Naive thymus-derived CD8-positive, alpha-beta T cell (primary cell): ENCODE measurements at places on chromosomes 11 and 22. TPM values are rescaled to one million over a fixed set of nuclear protein-coding genes. Genes with fewer than 3 reads are reported as not detected.
A peak's percentile ranks its signal among the peaks of the same experiment; 100 is the strongest.

DNA sequence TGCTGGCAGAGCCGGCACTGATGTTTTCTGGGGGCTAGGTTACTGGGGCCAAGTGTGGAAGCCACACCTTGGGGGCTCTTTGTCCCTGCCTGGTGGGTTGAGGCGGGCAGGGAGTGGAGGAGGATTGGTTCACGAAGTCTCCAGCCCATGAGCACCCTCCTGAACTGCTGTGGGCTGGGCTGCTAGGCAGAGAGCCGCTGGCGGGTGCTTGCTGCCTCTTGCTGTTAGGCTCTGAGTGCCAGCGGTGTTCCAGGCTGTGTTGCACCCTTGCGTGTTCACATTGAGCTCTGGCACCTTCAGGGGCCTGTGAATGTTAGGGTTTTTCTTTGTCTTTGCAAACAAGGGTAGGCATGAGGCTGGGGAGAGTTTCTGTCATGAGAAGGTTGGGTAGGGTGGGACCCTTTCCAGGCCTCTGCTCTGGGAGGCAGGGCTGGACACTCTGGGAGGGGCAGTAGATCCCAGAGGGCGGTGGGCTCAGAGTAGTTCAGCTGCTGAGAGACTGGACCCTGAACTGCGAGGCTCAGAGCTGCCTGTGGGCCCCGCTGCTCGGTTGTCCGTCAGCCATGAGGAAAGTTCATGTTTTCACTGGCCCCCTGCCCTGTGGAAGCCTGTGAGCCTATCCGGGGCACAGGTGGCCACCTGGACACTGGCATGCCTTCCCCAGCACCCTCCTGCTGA is 24.0 kb upstream of the TMEM191C start:
- no peak for DNase-seq

GRCh38 chr22:36194971-36195370 is 6.6 kb downstream of the APOL4 start:
- DNase-seq, result peak; percentile 24

DNA sequence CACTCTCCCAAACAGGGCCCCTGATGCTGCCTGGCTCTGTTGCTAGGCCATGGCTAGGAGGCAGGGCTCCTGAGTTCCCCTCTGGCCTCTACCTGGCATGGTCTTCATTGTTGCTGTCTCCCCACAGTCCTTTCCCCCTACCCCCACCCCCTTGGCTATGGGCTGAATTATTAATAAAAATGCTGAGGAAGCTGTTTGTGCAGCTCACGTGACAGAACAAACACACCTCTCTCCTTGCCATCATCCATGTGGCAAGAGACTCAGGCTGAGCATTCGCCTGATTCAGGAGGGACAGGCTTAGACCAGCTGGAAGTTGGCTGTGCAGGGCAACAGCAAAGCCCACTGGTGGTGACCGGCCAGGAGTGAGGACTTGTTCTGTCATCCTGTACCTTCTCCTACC is 4.2 kb upstream of the SYT7 start:
- no peak for DNase-seq

- no peak for DNase-seq
Observed at GRCh38 chr11:117589063-117589462, 208.0 kb downstream of the DSCAML1 start.

DNA sequence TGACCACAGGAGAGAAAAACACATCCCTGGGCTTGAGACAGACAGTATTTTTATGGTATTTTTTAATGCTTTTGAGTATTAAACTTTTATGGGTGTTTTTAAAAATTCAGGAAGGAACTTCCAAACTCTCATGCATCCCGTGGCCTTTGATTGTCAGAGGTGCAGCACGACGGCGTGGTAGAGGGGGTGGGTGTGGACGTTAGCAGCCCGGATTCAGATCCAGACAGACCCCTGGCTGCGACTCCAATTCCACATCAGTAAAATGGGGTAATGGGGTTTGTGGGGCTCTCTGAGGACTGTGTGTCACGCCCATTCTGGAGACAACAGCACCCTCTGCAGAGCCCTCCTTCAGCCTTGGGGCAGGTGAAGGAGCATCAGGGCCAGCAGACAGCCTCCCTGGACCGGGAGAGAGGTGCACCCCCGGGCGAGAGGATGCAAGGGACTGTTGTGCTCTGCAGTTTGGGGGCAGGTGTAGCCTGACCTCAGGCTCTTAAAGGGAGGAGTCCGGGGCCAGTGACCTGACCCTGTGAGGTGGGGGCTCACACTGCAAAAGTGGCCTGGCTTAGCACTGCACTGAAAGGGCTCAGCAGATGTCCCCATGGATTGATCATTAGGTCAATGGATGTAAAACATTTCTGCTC is 1024.3 kb downstream of the TBC1D22A start:
- no peak for DNase-seq

DNA sequence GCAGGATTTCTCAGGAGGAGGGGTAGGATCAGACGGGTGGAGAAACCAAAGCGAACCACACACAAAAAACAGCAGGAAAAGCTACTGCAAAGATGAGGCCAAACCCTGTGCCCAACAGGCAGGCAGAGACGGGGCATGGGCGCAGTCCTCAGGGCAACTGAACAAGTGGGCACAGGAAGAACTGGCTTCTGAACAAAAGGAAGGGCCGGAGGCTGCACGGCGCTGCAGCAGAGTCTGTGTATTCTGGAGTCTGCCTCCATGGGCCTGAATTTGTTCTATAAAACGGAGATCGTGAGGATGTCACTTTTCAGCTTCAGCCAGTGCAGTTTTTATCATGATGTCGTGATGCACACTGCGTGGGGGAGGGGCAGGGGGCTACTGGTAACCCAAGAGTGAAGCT is 1026.0 kb downstream of the TBC1D22A start:
- DNase-seq, result no peak

GRCh38 chr22:17250380-17251082 is 31.3 kb upstream of the ADA2 start:
- no peak for DNase-seq

GRCh38 chr22:34834059-34834458 is 231.9 kb upstream of the ISX start:
- no peak for DNase-seq

DNA sequence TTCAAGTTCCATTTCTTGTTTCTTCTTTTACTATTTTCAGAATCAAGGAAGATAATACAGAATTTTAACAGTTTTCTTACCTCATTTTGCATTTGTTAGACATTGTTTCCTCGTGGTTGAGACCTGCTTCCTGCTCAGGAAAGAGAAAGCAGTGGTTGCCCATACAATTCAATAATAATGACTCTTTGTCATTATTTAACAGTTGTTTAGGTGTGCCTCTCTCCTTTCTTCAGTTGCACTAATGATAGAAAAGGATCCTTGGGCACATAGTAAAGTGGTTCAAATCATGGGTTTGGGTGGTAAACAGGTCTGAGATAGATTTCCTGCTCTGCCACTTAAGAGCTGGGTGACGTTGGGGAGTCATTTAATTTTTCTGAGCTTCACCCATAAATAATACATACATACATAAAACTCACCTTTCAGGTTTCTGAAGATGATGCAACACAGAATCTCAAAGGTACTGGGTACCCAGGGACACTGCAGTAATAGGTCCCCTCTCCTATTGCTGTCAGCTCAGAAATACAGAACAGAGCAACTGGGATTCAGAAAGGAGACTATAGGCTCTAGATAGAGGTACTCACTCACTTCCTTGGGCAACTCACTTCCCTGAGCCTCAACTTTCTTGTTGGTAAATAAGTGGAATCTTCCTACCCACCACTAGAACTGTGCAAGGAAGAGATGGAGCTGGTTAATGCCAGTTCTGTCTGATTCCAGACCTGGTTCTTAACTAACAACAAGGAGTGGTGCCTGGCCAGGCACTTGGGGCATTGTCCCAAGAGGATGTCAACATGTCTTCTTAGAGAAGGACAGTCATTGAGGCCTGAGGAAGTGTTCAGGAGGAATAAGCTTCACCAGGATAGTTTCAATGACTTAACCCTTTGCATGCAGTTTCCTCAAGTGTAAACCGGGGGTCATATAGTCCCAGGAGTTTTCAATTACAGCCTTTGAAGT is 34.9 kb downstream of the CD44 start:
- no peak for DNase-seq

GRCh38 chr11:63635762-63636465 is 21.7 kb upstream of the PLAAT3 start:
- DNase-seq, result peak; percentile 65

DNA sequence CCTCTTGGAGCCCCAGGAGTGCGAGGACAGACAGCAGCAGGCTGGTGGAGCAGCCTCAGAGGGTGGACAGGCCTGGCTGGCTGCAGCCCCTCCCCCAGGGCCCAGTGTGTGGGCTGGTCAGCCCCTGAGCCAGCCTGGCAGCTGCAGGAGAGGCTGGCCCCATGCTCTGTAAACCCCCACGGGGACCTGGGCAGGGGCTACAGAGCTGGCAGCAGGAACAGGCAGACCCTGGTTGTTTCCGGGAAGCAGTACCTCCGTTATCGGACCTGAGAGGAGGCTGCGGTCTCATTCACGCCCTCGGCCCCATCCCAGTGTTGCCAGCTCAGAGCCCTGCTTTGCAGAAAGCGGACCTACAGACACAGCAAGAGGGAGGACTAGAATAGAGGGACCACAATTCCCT is 38.5 kb upstream of the COMT start:
- DNase-seq, result no peak

DNA sequence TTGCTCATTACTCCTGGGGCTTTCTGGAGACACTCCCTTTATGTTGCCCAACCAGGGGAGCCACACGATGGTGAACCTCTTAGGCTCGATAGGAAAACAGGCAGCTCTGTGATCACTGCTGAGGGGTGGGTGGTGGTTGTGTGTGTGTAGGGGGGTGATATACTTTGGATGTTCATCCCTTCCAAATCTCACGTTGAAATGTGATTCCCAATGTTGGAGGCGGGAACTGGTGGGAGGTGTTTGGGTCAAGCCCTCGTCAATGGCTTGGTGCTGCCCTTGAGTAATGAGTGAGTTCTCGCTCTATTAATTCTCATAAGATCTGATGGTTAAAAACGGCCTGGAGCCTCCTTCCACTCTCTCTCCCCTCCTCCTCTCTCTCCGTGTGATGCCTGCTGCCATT is 204.0 kb upstream of the B3GAT1 start:
- DNase-seq, result no peak

Gene NCF4
- not detected for polyA plus RNA-seq

Gene MRGPRX3
- polyA plus RNA-seq, result not detected

Gene NXPE4
- polyA plus RNA-seq, result not detected

Gene SRSF8
- polyA plus RNA-seq, result 106 TPM

Gene NXPE1
- not detected for polyA plus RNA-seq

Gene MYRF
- 0.52 TPM for polyA plus RNA-seq
